ENCODE measurements at places on chromosomes 6 and 20.
A peak's percentile ranks its signal among the peaks of the same experiment; 100 is the strongest.

DNA sequence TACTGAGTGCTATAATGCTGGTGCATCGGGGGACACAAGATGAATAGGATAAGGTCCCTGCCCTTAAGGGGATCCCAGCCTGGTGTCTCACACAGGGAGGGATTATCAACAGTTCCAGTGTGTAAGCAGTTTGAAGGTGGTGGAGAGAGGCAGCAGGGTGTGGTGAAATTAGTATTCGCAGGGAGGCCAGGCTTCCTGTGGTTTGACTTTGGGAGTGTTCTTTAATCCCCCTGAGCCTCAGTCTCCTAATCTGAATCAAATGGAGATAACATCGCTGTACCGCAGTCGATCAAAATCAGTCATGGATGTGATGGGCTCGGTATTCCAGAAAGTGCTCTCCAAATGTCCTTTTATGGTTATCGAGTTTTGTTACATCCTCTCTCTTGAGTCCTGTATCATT is 288.1 kb upstream of the SUPT3H start:
- no peak for DNase-seq

DNA sequence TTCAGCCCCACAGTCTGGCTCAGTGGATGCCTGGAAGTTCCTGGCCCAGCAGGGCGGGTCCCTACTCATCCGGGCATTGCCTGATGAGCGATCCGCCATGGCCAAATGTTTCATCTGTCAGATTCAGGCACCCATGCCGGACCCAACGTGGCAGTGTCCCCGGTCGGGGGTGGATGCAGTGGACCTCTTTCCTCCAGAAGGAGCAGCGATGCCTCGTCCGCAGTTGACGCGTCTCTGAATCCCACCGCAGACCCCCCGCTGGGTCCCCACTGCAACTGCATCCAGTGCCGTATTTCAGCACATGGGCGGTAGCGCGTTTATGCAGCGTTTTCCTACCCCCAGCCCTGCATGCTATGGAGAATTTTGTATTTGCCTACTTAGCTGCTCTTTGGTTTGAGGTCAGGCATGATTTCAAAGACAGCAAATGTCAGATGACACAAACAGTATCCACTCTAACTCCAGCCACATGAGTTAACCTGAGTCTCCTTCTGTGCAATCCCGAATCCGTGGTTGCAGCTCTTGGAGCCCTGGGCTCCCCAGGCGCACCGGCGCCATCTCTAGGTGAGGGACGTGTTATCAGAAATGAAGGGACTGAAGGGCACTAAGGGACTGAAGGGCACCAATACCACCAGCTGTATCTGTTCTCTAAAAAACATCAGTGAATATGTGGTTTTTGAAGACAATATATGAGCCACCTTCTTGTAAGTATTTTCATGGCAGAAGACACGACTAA is 72.6 kb upstream of the THBS2 start:
- no peak for DNase-seq

DNA sequence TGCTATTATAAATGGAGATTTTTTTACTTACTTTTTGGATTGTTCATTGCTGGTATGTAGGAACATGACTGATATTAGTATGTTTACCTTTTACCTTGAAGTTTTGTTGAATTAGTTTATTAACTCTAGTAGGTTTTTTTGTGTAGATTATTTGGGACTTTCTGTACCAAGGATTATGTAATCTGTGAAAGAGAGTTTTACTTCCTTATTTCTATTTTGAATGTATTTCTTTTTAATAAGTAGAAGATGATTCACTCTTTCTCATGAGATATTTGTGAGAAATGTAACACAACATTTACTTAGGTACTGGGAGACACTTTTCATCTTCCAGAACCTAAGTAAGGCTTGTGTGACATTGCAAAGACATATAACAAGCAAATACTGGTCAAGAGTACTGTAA is 473.9 kb upstream of the HS3ST5 start:
- no peak for DNase-seq

- no peak for DNase-seq
These were observed 81.2 kb downstream of the EZR start for GRCh38 chr6:158737710-158738615.

GRCh38 chr6:132405143-132405915 is 4.1 kb upstream of the MOXD1 start:
- no peak for DNase-seq

DNA sequence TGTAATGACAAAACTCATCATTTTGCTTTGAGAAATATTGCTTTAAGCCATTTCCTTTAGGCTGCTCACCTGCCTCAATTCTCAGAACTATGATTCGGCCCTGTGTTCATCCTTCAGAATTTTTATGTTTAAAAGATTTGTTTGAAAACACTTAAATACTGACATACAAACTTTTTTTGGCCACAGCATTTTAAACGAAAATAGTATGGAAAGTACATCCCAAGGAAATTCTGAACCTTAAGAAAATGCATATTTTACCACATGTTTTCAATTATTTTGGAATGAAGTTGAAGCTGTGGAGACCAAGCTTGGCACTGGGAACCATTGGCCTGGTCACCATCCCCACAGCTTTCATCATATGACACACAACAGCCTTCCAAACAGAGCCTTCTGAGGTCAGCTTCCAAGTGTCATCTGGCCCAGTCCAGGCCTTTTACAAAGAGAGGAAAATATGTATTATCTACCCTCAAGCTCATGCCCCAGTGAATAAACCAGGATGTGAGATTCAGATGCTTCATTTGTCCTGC is 83.3 kb downstream of the SOD2 start:
- no peak for DNase-seq

- no peak for DNase-seq
These were observed 562.5 kb upstream of the MAP3K7 start for GRCh38 chr6:91149246-91149955.

DNA sequence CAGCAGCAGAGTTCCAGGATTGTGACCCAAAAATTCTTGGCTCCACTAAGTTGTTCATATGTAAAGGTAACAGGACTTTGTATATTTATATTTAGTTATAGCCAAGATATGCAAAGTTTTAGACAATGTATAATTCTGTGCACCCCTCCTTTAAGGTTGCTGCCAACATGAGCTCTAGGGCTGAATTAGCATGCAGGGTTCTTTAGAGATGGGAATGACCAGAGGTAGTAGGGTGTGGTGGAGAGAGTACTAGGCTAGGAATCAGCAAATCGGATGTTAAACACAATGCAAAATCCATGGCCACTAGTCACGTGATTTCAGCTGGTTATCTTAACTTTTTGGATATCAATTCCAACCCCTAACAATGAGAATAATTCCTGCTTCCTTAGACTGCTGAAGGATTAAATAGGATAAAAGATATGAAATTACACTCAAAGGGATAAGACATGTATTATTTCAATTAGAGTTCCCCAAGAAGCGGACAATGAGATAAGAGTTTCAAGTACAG is 260.3 kb upstream of the RNF24 start:
- DNase-seq = no peak

DNA sequence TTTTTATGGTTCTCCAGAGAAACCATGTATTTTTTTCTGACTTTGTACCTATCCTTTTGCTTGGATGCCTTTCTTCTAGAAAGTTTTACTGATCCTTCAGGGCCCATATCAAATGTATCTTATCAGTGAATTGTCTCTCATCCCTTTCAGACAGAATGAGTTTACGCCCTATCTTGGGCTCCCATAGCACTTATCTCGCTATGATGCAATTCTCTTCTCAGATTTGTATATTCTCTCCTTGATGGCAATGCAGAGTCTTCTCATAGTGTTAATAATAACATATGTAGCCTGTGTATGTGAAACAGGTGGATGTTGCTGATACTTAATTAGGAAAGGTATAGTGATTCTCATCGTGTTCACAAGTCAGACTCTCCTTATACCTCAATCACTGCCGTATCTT is 336.2 kb downstream of the UTRN start:
- DNase-seq = no peak

- DNase-seq = no peak
These were observed 1.2 kb downstream of the SLC13A3 start for GRCh38 chr20:46649965-46650542.

DNA sequence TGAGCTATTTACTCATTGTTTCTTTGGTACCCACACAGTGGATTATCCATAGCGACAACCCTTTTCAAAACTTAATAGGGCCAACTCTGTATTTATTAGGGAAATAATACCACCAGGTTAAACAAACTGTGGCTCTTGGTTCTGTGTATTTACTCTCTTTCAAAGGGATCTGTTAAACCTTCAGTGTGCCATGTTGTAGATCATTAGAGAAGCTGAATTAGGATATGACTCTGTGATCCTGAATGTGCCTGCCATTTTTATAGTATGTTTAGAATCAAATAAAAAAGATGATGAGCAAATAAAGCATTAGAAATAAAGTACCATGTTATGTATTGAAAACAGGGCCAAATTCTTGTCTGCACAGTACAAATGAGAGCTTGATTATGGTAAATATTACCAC is 25.0 kb upstream of the SLC35D3 start:
- no peak for DNase-seq

- peak; percentile 49 for DNase-seq
These were observed 16.5 kb downstream of the TNFAIP3 start for GRCh38 chr6:137883400-137884148.

DNA sequence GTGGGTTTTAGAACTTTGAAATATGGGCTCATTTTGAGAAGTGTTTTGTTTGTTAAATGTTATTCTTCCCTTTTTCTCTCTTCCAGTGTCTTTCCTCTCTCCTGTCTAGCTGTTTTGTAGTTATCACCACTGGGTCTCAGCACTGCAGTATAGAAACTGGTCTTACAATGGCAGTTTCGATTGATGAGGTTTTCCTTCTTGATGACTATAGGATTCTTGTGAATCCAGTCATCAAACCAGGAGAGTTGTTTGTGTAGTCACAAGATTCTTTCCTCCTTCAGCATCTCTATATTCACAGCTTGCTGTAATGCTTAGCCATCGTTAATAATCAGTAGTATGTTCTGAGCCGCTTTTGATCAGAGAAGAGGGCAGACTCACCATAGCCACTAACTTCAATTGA is 172.3 kb downstream of the OGFRL1 start:
- no peak for DNase-seq

GRCh38 chr6:109165392-109165974 is 70.2 kb downstream of the CEP57L1 start:
- DNase-seq = no peak

DNA sequence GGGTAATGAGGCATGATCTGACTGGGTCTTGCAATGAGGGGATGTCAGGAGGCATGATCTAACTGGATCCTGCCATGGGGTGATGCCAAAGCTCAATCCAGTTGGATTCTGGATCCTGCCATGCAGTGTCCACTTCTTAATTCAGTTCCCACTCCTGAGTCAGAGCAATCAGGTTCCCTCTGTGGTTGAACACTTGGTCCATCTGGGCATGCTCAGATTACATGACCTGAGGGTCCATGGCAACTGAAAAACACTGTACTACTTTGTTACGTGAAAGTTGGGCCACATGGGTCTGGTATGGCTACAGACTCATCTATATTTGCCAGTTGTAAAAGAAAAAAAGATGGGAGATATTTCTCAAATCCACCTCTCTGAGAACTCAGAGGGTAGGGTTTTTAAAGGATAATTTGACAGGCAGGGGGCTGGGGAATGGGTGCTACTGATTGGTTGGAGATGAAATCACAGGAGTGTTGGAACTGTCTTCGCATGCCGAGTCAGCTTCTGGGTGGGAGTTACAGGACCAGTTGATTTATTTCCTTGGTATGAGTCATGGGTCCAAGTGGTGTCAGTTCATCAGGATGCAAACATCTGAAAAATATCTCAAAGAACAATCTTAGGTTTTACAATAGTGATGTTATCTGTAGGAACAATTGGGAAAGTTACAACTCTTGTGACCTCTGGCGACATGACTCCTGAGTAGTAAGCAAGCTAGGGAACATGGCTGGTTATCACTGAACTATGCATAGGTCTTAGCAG is 21.6 kb downstream of the C6orf163 start:
- no peak for DNase-seq

- DNase-seq = peak; percentile 70
These were observed 12.8 kb downstream of the STK4 start for GRCh38 chr20:44979090-44979621.

DNA sequence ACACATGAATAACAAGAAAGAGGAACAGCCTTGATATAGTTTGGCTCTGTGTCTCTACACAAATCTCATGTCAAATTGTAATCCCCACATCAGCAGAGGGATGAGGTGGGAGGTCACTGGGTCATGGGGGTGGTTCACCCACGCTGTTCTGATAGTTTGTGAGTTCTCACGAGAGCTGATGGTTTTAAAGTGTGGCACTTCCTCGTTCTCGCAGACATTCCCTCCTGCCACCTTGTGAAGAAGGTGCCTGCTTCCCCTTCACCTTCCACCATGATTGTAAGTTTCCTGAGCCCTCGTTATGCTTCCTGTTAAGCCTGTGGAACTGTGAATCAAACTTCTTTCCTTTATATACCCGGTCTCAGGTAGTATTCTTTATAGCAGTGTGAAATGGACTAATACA is 13.1 kb downstream of the SRPK1 start:
- no peak for DNase-seq

GRCh38 chr6:81753711-81754577 is 1.5 kb upstream of the TENT5A start:
- DNase-seq = peak; percentile 87

GRCh38 chr6:76694795-76695194 is 622.3 kb upstream of the IMPG1 start:
- DNase-seq = no peak

GRCh38 chr20:52864916-52865605 is 107.1 kb upstream of the TSHZ2 start:
- no peak for DNase-seq

GRCh38 chr20:10329387-10330005 is 104.5 kb downstream of the MKKS start:
- DNase-seq = no peak

DNA sequence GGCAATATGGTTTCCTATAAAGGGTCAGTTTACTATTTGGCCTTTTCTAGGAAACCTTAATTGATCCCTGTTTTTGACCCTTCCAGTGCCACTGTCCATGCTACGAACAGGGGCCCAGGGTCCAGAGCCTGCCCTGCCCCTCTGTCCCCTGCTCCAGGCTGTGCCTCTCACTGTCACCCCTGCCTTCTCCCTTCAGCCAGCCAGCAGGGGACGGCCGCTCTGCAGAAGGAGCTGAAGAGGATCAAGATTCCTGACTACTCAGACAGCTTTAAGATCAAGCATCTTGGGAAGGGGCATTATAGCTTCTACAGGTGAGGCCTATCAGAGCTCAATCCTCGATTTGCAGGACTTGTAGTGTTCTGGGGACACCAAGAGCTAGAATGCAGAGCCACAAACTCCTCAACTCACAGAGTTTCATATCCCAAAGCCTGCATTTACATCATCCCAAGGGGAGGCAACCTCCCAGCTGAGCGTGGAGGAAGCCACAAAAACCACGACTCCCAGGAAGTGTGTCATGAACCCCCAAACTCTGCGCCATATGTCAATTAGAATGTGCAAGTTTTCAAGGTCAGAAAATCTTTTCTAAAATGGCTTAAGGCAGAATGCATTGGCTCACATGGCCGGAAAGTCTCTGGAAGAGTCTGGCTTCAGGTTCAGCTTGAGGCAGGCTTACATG is 3.6 kb downstream of the BPI start:
- DNase-seq = no peak

DNA sequence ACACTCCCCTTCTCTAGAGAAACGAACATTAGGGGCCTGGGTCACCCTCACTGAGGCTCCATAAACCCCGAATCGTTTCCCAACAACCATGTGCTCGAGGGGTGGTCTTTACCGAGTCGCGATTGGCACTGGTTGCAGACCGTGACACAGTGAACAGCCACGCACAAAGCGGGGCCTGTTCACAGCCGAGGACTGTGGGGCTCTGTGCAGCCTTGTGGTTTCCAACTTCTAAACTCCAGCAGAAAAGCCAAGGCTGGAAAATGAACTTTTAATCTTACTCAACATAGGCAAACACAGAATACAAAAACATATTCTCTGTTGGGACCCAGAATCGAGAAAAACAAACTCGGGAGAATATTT is 19.0 kb downstream of the RRBP1 start:
- no peak for DNase-seq

Data from stimulated activated CD8-positive, alpha-beta memory T cell treated with anti-CD3 and anti-CD28 coated beads, Interleukin-4, amount 100 ng/mL, for 48 hours (primary cell).